Vagina (tissue), 2 donors: ENCODE measurements at places on chromosomes 6 and 20.

DNA sequence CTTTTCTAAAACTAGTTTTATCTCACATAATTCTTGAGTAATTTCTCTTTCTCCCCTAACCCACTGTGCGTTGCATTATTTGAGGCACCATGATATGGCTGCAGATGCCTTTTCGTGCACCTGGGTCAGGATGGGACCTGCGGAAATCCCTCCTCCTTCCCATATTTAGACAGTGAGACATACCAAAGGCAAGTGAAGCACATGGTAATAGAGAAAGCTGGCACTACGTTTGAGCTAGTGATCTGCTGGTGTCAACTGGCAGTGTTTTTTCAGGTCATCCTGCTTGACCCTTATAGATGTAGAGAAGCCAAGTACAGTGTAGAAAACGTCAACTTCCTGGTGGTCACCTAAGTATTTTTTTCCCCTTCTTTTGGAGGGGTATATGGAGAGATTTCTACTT is 71.7 kb downstream of the FOXO3 start:
- no peak for DNase-seq

DNA sequence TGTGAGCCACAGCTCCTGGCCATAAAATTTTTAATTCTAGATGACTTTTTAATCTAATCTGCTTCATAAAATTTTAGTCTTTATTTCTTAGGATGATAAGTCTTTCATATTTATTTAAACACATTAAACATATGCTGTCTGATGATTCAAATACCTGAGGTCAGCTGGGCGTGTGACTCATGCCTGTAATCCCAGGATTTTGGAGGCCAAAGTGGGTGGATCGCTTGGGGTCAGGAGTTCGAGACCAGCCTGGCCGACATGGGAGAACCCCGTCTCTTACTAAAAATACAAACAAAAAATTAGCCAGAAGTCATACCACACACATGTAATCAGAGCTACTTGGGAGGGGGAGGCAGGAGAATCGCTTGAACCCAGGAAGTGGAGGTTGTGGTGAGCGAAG is 53.1 kb downstream of the RBM24 start:
- DNase-seq = no peak

GRCh38 chr6:33166363-33166762 is 25.9 kb downstream of the COL11A2 start:
- no peak for DNase-seq

GRCh38 chr6:82396964-82397751 is 33.5 kb downstream of the TPBG start:
- no peak for DNase-seq

GRCh38 chr6:26372308-26373144 is 7.5 kb downstream of the BTN3A2 start:
- no peak for DNase-seq

DNA sequence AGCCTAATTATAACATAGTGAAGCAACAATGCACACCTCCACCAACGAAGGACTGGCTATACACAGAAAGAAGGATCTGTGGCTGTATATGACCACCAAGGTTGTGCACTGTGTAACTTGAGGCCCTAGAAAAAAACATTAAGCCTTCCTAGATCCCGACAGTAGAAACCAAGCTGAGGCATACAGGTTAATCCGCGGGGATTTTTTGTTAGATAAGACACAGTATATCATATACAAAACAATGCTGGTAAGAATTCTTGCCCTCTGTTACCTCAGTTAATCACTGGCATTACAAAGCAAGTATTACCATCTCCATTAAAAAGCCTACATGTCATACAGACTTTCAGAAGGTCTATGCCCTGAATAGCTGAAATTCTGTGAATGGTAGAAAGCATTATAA is 228.8 kb downstream of the TBC1D32 start:
- DNase-seq = no peak

DNA sequence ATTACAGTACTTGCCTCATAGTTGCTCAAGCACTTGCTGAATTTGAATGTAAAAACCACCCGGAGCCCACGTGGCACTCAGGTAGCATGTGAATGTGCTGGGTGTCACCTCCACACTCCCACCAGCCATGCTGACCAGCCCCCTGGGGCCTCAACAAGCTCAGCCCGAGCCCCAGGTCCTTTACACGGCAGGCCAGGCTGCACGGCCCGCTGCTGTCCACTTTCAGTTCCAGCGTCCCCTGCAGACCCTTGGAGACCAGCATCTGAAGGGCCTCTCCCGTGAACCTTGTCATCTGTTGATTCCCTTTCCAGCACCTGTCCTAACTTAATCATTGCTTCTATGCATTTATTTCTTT is 33.3 kb upstream of the ZBP1 start:
- no peak for DNase-seq

DNA sequence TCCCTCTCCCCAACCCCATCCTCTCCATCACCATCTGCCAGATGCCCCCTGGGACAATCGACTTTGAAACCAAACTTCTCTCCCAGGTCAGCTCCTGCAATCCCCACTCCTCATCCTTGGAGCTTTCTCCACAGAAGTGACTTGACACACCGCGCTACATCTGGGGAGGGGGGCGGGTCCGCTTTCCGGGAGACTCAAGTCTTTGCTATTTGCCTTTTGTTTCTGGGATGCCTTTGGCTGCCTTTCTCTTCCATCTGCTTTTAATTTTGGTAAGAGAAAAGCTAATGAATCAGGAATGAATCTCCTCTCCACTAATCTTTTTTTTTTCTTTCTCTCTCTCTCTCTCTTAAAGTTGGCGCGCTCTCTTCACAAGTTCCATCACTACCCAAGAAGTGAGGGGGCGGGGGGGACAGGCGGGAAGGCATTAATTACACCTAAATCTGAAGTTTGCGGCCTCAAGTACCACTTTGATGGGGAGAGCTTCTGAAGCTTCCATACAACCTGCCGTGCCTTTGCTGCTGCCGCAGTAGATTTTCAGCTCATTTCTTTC is 664 bp upstream of the TPBG start:
- no peak for DNase-seq

DNA sequence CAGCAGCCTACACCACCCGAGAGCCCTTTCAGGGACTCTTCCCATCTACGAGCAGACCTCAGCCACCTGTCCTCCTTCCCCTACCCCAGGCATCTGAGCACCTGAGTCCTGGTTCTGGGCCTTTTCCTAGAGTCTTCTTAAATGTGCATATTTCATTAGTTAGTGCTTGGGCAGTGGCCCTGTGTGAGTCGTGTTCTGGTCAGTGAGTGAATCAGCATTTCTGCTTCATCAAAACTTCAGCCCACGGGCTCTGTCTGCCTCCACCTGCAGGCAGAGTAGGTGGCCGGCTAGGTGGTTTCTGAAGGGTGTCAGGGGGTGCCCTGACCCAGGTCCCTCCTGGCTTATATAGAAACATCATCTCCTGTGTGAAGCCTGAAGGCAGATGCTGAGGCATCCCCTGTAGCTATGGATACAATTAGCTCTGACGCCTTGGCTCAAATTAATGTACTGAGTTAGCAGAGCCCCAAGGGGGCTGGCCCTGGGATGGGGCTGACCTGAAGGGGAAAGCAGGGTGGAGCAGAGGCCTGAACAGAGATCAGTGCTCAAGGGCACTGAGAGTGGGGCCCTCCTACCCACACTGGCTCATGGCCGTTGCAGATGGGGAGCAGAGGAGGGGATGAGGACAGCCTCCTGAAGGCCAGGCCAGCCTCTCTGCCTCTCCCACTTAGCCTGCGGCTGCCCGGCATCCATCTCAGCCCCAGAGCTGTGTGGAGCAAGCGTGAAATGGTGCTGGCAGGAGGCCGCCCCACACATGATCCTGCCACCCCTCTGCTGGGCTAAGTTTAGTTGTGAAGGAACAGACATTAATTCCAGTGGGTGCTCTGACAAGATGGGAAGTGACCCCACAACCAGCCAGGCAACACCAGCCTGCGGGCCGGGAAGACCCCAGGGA is 13.6 kb downstream of the IP6K3 start:
- no peak for DNase-seq

GRCh38 chr20:61931476-61932198 is 134.0 kb downstream of the TAF4 start:
- DNase-seq = no peak

DNA sequence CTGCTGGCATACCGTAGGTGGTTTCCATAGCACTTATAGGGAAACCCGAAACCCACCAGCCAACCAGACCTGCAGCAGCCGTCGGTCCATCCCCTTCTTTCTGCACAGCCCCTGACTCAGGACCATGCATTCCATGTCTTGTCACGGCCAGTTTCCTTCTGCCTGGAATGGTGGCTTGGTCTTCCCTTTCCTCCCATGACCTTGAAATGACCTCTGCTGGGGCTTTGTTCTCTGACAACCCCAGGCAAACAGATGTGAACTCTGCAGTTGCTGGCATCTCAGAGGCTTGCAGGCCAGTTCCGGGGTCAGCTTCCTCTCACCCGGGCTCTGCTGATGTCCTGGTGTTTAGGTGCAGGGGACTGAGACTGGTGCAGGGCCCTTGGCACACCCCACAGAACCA is 250.8 kb downstream of the SMOC2 start:
- DNase-seq = no peak

GRCh38 chr6:27321370-27321769 is 9.3 kb upstream of the POM121L2 start:
- no peak for DNase-seq

DNA sequence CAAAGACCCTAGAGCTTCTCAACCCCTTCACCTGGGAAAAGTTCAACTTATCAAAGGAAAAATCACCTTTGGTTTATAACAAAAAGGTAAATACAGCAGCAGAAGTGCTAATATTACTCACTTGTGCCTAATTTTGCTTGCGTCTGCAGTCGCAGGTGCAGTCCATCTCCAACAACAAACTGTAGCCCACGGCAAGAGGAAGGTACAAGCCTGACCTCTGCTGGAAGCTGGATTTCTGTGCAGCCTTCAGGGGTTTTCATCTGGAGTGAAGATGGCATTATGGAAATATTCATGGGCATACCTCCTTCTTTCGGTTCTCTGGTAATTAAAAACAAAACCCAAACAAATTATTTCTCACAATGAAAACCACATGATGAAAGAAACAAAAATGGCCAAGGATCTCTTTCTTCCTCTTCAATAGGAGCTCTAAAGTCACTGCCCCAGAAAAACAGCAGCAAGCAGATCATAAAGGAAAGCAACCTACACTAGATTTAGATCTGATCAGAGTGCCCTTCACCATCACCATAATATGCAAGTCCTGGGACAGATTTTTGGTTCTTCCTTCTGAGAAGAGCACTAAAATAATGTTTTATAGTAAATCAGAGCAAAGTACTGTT is 7.8 kb downstream of the UBE3D start:
- no peak for DNase-seq

- no peak for DNase-seq
These were observed 208.7 kb downstream of the COL9A1 start for GRCh38 chr6:70094156-70094555.

DNA sequence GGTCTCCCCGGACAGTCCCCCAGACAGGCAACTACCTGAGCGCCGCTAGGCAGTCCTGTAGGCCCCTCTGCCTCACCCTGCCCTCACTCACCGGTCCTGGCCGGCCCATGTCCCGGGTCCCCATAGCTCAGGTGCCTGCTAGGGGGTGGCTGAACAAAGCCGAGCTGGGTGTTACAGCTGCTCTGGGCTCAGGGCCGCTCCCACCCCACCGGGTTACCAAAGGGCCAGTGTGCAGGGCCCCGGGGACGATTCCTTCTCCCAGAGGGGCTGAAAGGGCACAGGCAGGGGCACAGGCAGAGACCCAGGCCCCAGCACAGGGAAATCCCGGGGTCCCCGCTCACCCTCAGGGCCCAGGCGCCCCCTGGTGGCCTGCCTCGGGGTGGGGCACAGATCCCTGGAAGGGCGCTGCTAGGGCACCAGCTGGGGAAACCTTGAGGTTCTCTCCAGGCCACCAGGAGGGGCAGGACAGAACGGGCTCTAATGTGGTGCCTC is 118.4 kb downstream of the GRM4 start:
- DNase-seq = no peak

DNA sequence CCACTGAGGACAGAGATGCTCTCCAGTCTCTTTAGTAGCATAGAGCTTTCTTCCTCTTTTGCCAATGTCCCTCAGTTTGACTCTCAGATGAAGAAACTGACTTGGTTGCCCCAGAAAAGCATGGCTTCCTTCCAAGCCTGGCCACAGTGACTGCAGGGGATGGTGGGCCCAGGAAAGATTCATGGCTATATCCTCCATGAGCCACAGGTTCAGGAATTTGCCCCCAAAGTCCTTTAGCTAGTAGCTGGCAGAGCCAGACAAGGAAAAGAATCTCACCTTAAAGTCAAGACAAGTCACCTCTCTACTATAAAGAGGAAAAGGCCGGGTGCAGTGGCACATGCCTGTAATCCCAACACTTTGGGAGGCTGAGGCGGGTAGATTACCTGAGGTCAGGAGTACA is 43.4 kb downstream of the TRAM2 start:
- DNase-seq = no peak

DNA sequence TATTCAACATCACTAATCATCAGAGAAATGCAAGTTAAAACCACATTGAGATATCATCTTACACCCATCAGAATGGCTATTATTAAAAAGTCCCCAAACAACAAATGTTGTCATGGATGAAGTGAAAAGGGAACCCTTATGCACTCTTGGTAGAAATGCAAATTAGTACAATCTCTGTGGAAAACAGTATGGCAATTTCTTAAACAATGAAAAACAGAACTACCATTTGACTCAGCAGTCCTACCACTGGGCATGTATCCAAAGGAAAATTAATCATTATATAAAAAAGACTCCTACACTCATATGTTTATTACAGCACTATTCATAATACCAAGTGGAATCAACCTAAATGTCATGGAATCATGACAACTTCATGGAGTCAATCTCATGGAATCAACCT is 611.3 kb upstream of the GJE1 start:
- DNase-seq = no peak

DNA sequence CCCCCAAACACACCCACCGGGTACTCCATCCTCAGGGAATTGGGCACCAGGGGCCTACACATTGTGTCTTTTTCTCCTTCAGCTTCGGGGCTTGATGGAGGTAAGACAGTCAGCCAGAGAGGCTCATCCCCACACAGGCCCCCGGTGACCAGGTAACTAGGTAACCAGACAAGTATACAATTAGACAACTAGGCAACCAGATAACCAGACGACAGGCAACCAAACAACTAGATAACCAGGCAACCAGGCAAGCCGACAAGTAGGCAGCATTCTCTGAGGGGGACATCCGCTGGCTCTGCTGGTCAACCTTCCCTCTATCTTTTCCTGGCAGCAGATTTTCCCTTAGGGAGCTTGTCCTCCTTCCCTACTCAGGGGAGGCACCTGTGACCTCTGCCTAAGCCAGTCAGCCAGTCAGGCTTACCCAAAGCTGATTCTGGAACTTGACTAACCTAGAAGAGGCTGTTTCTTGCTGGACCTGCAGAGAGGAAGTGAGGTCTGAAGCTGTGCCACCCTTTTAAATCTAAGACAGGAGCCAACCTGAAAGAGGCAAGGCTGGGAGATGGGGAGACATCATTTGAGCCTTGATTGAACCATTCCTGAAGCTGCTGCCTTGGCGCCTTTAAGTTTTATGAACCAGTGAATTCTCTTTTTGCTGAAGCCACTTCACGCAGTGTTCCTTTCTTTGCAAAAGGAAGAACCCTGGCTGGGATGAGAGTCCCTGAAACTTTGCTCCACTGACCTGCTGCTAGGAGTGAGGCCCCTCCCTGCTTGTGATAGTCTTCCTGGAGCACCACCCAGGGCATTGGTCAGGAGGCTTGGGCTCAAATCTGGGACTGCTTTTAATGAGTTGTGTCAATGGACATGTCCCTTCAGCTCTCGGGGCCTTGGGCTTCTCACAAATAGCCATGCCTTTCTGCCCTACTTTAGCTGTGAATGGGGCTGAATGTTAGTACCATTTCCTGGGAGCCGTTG is 96.4 kb upstream of the RNF24 start:
- DNase-seq = no peak
